EH (cell line): ENCODE measurements at places on chromosomes 6 and 20.
A peak's percentile ranks its signal among the peaks of the same experiment; 100 is the strongest.

DNA sequence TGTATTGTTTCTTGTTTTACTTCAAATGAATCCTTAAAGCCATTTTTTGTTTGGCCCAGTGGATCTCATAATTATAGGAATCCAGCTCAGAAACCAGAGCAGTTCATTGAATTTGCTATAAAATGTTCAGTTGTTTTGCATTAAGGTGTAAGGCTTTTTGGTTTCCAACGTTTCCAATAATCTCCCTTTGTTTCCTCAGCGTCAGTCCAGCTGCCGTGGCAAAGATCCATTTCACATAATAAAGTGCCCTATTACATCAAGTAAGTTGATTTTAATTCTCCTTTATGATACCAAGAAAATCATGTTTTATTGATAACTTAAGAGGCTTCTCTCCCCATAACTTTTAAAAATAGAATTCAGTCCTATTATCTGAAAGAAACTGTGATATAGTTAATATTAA lies 472.6 kb downstream of the UTRN start:
- DNase-seq = no peak

DNA sequence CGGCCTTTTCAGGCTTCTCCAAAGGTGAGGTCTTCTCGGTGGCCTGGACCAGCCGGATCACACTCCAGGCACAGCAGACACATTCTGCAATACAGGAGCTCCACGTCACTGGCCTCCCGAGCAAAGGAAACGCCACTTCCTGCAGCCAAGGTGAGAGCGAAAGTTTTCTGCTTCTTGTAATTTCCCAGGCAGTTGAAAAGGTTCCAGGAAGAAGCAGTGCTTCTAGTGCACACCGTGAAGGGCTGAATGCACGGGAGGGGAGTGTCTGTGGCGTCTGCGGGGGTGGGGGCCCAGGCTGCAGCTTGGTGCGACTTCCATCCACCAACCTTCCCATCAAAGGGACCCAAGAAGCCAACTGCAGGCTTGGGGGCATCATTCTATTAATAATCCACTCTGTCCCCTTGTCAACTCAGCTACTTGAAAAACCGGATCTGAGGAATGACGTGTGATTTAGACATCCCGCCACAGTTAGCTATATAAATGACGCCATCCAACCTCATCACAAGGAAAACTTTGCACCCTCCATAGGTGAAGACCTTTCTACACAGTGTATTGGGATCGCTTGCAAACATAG lies 61.1 kb downstream of the NFATC2 start:
- DNase-seq = no peak

DNA sequence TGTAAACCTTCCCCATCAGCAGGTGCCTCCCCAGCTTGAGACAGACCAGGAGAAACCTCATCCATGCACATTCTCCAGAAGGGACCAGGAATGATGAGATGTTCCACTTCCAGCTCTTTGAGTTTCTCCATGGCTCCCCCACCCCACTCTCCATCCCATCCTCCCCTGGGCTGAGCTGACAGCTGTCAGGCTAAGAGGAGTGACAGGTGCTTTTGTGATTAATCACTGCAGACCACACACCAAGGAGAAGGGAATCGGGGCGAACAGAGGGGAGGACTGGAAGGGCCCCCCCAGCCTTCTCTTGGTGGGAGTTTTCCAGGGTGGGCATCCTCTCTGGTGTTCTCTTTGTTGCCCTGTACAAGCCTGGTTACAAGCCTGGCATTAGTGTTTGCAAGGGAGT lies 56.1 kb upstream of the ZFAND3 start:
- DNase-seq = no peak

GRCh38 chr6:159842035-159842434 lies 42.0 kb downstream of the PNLDC1 start:
- DNase-seq = peak; percentile 25
